Glutamatergic neuron (in vitro differentiated cells): ENCODE measurements at places on chromosomes 12 and 14. TPM values are rescaled to one million over a fixed set of nuclear protein-coding genes. Genes with fewer than 3 reads are reported as not detected.

KCNH3 gene
- total RNA-seq, result 5.9 TPM

HHIPL1 gene
- 0.47 TPM for total RNA-seq

AKAP5 gene
- total RNA-seq, result 0.15 TPM

- no peak for DNase-seq
These were observed 177.0 kb downstream of the C12orf75 start for GRCh38 chr12:105507311-105508038.

DNA sequence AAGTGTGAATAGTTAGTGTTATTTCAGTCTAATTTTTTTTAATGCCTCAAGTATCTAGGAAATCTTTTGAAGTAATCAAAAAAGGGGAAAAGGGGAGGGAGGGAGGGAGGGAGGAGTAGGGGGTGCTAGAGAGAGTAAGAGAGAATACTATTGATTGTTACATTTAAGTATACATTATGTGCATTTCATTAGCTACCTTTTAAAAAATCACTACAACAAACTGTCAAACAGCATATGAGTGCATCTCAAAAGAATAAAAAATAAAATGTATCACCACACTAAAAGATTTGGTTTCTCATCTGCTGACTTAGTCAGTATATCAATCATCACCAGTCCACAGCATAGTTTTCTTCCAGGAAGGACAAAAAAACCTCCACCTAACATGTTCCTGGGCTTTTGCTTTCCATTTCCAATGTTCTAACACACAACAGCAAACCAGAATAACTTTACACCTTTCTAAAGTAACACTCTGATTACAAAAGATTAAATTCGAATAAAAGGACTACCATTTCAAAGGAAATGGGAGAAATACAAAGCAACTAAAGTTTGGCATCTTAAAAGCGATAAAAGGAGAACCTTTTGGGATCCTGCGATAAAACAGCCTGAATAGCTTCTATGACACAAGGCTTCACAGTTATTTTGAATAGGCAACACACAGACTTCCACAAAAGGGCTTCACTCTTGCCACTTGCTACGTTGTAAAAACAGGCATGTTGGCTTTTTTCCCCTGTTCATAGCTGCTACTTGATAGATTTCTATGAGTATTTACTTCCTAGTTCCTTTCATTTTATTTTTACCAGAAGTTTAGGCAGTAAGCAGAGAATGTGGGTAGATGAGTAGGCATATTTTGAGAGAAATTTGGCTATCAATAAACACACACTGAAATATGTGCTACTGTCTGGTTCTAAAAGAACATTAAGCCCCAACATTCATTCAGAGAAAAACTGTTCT is 160.9 kb downstream of the EPS8 start:
- no peak for DNase-seq

DNA sequence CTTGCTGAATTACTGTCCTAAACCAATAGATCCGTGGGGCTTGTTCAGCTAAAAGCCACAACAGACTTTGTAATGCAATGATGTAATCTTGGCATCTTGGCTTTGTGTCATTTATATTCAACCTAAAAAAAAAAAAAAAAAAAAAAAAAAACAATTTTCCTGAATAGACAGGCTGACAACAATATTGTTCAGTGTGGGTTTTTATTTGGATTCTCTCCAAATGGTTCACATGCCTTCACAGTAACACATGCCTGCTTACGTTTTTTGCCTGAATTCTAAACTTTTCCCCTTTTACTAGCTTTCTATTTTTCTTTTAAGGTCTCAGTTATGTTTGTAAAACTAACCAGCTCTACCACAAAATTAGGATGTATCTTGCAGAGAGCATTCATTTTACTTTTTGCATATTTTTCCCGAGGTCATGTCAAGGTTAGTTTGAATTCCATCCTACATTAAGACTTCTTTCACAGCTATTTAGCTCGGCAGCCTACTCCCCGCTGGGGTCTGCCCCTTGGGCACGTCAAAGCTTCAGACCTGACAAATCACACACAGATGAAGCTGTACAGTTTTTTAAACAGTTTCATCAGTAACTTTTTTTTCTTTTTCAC is 213.7 kb upstream of the NPAS3 start:
- DNase-seq, result no peak

DNA sequence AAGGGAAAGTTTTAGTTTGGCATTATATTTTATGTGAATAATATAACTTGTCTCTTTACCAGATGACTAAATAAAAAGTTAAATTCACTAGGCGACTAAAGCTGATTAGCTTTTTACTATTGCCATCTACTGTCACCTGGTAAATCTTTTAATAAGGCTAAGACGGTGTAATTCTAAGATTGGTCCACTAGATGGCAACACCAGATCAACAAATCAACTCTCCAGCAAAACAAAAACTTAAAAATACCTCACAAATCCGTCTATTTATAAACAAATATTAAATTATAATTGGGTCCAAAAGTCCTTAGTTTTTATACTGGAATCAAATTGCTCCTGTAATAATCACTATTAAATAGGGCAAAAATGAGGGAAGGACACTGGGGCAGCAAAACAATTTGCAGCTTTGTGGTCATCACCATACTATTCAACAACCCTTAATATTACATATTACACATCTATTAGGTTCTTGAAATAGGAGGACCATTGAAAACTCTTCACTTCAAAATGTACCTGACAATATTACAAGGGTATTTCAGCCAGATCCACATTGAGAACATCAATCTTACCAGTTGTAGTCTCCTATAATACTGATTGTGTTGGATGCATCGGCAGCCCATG is 47.9 kb downstream of the GALC start:
- no peak for DNase-seq

DNA sequence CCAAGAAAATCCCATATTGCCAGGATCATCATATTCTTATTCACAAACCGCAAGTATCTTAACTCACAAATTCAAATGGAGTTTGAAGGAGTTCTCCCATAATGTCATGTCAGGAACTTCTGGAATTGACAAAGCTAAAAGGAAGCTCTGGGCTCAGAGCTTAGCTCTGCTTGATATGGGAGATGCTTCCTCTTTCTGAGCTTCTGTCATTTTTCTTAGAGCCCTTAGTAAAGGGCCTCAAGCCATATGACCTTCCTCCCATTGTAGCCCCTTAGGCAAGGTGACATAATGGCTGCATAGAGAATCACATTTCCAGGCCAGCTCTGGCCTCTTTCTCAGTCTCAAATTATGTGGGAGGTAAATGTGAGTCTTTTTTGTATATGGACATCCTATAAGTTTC is 40.9 kb downstream of the SLC4A8 start:
- DNase-seq, result no peak

- DNase-seq, result no peak
These were observed 32.4 kb downstream of the AK7 start for GRCh38 chr14:96424109-96424989.

GRCh38 chr12:51950682-51951198 is 759 bp upstream of the ACVR1B start:
- no peak for DNase-seq

- no peak for DNase-seq
These were observed 76.2 kb upstream of the FRMD6 start for GRCh38 chr14:51575349-51576116.

GRCh38 chr12:51388846-51389245 is 2.4 kb downstream of the GALNT6 start:
- no peak for DNase-seq

GRCh38 chr14:71193663-71194062 is 286.4 kb downstream of the PCNX1 start:
- DNase-seq, result no peak

DNA sequence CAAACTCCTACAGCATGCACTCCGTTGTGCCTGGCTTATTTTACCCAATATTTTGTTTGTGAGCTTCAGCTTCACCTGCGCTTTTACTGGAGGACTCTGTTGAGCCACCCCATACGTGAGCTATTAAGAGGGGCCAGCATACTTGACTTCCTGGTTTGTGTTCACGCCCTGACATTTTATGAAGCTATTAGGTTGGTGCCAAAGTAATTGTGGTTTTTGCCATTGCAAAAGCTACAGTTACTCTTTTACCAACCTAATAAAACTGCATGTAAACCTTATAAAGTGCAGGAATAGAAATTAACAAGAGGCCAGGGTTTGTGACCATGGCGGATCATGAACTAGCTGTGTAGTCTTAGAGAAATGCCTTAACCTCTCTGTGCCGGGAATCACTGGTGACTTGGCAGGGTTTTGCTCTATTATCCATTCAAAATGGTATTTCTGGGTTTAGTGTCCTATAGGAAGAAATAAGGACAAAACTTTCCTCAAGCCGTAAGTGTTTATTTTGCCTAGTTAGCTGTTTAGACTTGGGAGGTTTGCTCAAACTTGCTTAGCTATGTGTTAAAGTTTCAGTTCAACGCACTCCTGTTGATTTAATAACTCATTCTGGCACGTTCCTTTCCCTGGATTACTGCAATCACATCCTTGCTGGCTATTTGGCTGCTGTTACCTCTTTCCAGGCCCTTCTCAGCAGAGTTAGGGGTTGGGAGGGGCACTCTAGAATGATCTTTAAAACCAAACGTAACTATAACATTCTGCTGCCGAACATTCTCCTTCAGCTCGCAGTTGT is 1027.6 kb downstream of the BCL11B start:
- DNase-seq, result no peak

- DNase-seq, result no peak
These were observed 39.4 kb upstream of the E2F7 start for GRCh38 chr12:77104792-77105191.

DNA sequence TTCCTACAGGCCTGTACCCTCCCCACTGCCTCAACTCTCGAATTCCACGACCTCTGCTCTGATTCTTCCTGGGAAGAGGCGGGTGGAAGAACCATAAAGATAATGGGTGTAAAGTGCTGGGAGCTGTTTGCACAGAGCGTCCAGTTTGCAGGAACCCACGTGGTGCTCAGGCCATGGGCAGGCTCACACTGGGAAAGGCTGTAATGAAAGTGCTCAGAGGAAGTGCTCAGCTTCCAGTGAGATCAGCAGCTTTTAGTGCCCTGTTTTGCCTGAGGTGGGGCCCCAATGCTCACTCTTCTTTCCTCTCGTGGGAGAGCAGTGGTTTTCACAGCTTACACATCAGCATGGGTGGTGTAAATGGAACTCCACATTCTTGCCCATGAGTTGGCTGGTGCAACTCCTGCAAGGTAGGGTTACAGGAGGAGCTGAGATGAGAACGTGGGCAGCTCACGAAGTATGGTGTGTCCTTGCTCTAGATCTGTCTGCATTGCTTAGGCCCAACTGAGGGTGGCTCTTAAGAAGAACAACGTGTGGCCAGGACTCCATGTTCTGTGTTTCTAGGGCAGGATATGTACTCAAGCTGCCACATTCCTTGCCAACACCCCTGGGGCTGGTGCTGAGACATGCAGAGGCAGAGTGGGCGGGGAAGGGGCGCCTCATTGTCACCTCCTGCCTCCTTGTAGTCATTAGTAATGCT is 2.9 kb downstream of the TMEM63C start:
- DNase-seq, result no peak

DNA sequence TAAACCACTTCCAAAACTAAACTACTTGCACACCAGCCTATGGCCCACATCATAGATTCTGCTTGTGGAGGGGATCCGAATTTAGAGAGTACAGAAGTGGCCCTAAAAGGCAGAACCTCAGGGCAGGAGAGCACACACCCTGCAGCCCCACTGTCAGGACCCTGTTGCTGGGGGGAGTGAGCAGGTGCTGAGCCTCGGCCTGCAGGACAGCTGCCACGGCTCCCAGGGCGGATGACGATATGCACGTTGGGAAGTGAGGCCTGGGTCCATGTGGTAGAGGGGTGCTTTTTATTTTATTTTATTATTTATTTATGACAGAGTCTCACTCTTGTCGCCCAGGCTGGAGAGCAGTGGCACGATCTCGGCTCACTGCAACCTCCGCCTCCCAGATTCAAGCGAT is 73.5 kb downstream of the TNFAIP2 start:
- DNase-seq, result no peak

DNA sequence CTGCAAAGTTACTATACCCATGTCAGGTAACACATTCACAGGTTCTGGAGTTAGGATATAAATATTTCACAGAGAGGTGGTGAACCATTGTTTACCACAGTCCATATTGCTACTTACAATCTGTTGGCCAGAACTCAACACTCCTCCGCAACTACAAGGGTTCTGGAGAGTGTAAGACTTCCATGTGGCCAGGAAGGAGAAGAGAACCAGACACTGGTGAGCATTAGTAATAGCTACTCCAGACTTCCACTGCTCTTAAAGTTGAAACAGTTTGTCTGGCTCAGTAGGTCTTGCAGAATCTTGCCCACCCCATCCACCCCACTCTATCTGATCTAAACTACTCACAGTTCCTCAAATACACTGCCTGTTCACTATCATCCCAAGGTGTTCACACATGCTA is 369.6 kb downstream of the DUSP6 start:
- DNase-seq, result no peak

- DNase-seq, result no peak
These were observed 413.2 kb downstream of the DPF3 start for GRCh38 chr14:72480464-72481243.

GRCh38 chr12:131203666-131204415 is 250.1 kb downstream of the ADGRD1 start:
- no peak for DNase-seq

GRCh38 chr14:20934148-20934762 is 21.0 kb upstream of the RNASE2 start:
- peak; percentile 62 for DNase-seq

GRCh38 chr14:57714487-57714931 is 151.4 kb downstream of the SLC35F4 start:
- DNase-seq, result no peak

DNA sequence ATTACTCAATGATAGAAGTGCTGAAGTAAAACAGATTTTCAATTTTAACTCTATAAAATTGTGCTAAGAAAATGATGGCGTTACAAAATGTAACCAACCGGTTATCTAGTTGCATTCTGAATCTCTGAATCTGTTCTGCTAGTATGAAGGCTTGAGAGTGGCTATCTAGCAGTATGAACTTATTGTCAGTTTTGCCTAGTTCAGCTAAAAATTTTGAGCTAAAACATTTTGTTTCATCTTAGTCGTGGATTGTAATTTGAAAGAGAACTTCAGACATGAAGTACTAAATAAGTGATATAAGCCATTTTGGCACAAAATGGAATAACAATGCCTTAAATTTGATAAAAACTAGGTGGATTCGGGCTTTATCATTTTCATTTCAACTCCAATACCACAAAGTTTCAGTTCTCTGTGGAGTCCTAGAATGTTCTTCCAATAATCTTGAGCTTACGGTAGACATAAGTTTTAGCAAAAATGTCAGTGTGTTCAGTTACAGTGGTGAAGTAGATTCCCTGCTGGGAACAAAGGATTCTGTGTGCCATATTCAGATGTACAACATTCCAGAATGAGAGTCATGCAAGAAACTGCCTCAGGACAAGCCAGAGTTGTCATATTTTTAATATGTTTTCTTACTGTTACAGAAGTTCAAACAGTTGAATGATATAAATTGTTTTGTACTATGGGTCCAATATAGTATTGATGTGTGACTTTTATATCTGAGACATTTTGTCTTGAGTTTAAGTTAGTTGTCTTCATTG is 28.1 kb downstream of the ATP6V1D start:
- no peak for DNase-seq

DNA sequence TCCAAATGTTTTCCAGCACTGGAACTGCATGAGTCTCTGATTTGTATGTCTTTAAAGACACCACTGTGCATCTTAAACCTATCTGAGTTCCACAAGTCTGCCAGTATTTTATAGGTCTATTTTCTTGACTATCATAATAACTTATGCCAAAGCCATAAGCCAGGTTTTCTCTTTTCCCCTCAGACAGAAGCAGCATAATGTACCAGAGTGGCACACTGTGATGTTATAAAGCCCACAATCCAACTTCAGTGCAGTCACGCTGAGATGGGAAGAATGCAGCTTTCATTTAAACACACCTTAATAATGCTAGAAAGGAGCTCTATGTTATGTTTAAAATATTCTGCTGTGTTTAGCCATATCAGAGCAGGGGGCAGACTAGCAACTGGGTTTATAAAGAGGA is 923.3 kb downstream of the DIO2 start:
- no peak for DNase-seq

GRCh38 chr12:47410862-47411261 is 295.0 kb downstream of the RPAP3 start:
- no peak for DNase-seq
